ENCODE measurements at places on chromosomes 13 and 19.

DNA sequence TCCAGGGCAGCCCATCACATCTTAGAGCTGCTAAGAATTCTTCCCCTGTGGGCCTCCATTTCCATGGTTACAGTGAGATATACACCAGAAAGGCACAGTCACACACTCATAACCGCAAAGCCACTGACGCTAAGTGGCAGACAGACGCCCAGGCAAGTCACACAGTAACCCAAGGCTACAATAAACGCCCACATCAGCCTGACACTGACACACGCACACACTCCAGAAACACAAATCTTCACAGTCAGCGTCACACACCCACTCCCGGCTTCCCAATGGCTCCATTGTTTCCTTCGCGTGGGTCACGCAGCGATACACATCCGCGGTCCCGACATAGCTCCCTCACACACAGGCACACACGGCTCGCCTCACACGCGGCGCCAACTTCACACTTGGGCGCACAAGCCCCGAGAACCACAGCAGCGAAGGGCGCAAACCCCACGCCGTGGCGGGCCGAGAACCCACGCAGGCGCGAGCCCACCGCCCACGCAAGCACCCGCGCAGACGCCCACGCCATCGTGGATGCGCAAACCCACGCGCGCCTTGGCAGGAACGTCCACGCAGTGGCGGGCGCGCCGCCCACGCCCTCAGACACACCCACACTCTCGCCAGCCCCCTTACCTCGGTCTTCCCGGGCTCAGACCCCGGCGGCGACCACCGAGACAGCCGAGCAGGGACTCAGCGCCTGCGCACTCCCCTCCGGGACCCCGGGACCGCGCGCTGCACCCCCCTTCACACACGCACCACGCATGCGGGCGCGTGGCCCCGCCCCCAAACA is at the start of gene ZNF667:
ZNF667 (minus strand) TSS at position 695 of the 778 bp plus-strand sequence. CDS start 14,975 bp downstream, outside the sequence.
- peak within 1 kb of the TSS; percentile 41 for H3K4me3 ChIP-seq
- H3K4me1 ChIP-seq, result peaks cover 20% of the 10 kb centered on the region
- H3K36me3 ChIP-seq, result no peaks in the 10 kb centered on the region
- H3K27ac ChIP-seq, result peak within 1 kb of the TSS; percentile 91
- peak; percentile 33 for DNase-seq

DNA sequence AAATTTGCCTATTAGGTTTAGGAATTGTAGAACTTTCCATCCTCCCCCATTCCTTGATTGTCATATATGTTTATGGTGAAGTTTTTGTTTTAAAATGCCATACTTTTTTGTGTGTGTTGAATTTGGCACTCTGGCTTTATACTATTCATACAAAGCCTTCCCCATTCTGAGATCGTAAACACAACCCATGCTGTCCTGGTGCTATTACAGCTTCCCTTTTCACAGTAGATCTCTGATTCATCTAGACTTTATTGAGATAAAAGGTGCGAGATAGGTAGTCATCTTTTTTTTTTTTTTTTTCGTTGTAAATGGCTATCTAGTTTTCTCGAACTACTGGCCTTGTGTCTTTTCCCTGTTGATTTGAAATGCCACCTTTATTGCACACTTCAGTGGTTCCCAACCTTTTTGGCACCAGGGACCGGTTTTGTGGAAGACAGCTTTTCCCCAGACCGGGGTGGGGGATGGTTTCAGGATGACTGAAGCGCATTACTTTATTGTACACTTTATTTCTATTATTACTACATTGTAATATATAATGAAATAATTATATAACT is 94.6 kb downstream of the LRCH1 start:
- no peaks in the 10 kb centered on the region for H3K27me3 ChIP-seq
- H3K36me3 ChIP-seq, result no peaks in the 10 kb centered on the region
- H3K4me1 ChIP-seq, result peaks cover 6% of the 10 kb centered on the region
- no peak overlapping the region for H3K4me3 ChIP-seq
- DNase-seq, result no peak

DNA sequence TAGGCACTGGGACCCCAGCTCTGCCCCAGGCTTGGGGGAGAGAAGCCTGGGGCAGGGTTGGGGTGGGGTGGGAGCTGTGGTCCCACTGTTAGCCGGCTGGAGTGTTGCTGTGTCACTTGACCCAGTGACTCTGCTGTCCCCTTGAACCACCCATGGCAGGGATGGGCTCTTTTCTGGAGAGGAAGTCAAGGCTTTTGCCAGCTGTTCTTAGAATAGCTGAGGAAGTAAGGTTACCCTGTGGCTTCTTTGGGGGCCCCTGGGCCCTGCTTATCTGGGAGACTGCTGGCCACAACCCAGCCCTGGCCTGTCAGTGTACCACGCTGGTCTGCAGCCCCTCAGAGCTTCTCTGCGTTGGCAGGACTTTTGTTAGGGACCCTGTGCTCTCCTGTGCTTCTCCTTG is 9.1 kb downstream of the PNPLA6 start:
- no peaks in the 10 kb centered on the region for H3K27me3 ChIP-seq
- no peak overlapping the region for H3K4me3 ChIP-seq
- H3K27ac ChIP-seq, result peak overlapping the region; percentile 56
- peaks cover 34% of the 10 kb centered on the region for H3K36me3 ChIP-seq
- H3K4me1 ChIP-seq, result peaks cover 20% of the 10 kb centered on the region
- no peak for DNase-seq

GRCh38 chr19:11288349-11288748 is 7.6 kb upstream of the TSPAN16 start:
- no peak overlapping the region for H3K4me3 ChIP-seq
- H3K27me3 ChIP-seq, result peaks cover 11% of the 10 kb centered on the region
- H3K36me3 ChIP-seq, result no peaks in the 10 kb centered on the region
- peaks cover 2% of the 10 kb centered on the region for H3K4me1 ChIP-seq

DNA sequence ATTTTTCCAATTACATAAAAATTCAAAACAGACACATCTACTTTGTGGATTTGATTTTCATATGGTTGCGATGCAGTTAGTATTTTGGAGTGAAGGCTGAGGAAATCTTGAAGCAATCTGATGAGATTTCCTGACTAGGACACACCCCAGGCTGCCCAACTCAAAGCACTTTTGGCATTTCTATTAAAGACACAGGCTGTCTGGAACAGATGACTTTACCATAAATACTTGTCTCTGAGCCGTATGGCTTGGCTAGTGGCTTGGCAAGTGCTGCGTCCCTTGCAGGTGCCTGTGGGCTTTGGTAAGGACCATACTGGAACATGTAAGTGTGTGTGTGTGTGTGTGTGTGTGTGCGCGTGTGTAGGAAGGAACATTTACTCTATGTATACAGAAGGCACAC is 218.8 kb downstream of the FGF9 start:
- DNase-seq, result no peak
- no peaks in the 10 kb centered on the region for H3K27me3 ChIP-seq
- H3K27ac ChIP-seq, result no peak overlapping the region
- no peak overlapping the region for H3K4me3 ChIP-seq

- no peak overlapping the region for H3K27ac ChIP-seq
- H3K27me3 ChIP-seq, result no peaks in the 10 kb centered on the region
- H3K4me1 ChIP-seq, result no peaks in the 10 kb centered on the region
- H3K4me3 ChIP-seq, result no peak overlapping the region
Measured at GRCh38 chr19:15635016-15635805, 5.5 kb upstream of the CYP4F3 start.

DNA sequence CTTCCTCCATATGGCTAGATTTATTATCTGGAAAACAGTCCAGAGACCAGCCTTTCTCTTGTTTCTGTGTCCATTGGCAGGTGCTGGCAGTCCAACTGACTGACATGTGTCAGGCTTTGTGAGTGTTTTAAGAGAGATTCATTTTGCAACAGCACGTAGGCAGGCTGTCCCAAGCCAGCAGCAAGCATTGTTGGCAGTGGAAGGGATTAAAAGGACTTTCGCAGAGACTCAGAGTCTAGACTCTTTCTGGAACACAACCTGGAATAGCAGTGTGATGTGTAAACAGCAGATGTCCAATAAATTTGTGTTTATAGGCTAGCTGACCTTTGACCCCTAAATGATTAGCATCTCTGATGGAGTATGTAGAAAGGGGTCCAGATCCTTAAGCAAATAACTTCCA is 222.2 kb upstream of the SERP2 start:
- no peak for DNase-seq
- H3K27me3 ChIP-seq, result no peaks in the 10 kb centered on the region
- no peak overlapping the region for H3K27ac ChIP-seq
- H3K4me1 ChIP-seq, result no peaks in the 10 kb centered on the region
- no peaks in the 10 kb centered on the region for H3K36me3 ChIP-seq

- peaks cover 27% of the 10 kb centered on the region for H3K36me3 ChIP-seq
- no peaks in the 10 kb centered on the region for H3K27me3 ChIP-seq
- peaks cover 7% of the 10 kb centered on the region for H3K4me1 ChIP-seq
- no peak for DNase-seq
- no peak overlapping the region for H3K27ac ChIP-seq
Measured at GRCh38 chr19:21362291-21362690, 3.5 kb downstream of the ZNF738 start.
